GM12891 (cell line): ENCODE measurements at places on chromosomes 3 and 15.

- DNase-seq: no peak
These were observed 696.0 kb downstream of the ZNF385D start for GRCh38 chr3:21055015-21055414.

DNA sequence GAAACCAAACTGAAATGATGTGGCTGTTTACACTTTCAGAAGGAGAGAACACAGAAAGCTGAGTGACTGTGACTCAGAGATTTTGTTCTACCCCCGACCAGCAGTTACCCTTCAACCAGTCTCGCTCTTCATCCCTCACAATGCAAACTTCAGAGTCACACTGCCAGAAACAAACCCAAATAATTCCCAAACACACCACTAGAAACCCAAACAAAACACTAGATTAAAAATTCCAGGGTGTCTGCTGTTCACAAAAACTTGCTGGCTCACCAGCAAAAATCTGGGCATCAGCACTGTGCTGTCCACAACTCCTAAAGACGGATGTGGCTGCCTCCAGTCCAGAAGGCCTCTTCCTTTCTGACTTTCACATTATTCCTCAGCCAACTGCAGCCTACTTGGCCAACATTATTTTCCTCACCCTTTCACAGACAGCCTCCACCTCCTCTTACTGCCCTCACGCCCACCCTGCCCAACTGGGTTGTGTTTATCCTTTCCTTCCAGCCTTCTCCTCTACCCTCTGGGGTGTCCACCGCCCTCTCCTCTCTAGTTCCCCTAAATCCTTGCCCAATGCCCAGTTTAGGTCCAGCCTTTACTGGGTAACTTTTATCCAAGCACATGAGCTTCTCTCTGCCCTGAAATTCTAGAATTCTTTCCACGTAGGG, 71.4 kb downstream of the MECOM start:
- DNase-seq: no peak

DNA sequence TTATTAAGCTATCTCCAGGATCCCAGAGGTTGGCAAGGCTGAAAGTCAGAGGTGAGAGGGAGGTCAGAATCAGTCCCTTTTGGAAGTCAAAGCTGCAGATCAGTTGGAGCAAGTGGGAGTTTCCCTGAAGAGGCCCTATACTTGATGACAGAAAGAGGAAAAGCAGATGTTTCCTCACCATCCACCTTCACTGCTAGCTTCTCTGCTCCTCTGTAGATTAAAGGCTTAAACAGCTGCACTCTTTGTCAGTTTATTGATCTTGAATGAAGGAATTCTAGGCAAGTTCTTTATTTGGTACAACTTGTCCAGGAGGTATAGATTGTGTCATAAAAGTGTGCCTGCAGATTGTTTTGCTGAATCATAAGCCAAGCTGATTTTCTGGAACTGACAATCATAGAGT, 408.2 kb upstream of the TGFBR2 start:
- DNase-seq: no peak

DNA sequence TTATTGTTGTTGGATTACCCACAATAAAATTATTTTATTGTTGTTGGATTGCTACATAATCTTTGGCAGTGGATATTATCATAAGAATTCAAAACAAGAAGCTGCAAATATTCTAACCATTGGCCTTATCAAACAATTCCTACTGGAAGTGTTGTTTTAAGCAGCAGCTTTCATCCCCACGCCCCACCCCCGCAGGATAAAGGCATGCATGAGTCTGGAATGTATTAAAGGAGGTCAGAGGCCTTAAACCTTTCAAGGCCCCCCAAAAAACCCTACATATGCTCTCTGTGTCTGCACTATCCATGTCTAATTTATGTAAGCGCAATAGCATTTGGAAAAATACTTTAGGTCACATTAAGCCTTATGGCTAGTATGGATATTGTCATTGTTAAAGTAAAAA, 23.1 kb downstream of the P3H2 start:
- DNase-seq: no peak

- DNase-seq: no peak
These were observed 51.4 kb downstream of the PLAAT1 start for GRCh38 chr3:193292386-193292785.

- DNase-seq: no peak
These were observed 147.8 kb downstream of the PLCL2 start for GRCh38 chr3:17032407-17033034.
